SJCRH30 (cell line): ENCODE measurements at places on chromosomes 16 and 17. TPM values are rescaled to one million over a fixed set of nuclear protein-coding genes. Genes with fewer than 3 reads are reported as not detected.

Gene PLXDC1
- 0.06 TPM in 1 of 2 replicates, not detected in the other for total RNA-seq

Gene HS3ST3A1
- 22.2 and 27.3 TPM in 2 replicates for total RNA-seq

Gene APOBR
- total RNA-seq = not detected in 2 replicates

Gene TENT4B
- total RNA-seq = 9.6 and 12.4 TPM in 2 replicates

Gene CEP112
- total RNA-seq = 36.6 and 41.6 TPM in 2 replicates

DNA sequence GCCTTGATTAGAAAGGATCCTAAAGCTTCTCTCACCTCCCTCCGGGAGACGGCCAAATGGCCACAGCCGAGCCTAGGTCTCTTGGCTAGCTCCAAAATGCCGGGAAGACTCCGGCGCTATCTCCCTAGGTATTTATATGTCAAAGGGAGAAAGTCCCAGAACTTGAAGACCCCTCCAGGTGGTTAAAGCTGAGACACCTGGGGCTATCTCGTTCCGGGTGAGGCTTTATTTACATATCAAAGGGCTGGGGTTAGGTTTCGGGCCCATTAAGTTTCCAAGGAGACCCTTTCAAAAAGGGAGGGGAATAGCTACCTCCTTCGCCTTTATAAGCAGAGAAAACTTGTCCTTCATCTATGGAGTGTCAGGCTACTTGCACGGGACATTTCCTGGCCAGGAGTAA is 70.9 kb upstream of the KIFC3 start:
- DNase-seq = no peak

- DNase-seq = no peak
Measured at GRCh38 chr17:77434136-77435114, 293.7 kb downstream of the SEC14L1 start.

DNA sequence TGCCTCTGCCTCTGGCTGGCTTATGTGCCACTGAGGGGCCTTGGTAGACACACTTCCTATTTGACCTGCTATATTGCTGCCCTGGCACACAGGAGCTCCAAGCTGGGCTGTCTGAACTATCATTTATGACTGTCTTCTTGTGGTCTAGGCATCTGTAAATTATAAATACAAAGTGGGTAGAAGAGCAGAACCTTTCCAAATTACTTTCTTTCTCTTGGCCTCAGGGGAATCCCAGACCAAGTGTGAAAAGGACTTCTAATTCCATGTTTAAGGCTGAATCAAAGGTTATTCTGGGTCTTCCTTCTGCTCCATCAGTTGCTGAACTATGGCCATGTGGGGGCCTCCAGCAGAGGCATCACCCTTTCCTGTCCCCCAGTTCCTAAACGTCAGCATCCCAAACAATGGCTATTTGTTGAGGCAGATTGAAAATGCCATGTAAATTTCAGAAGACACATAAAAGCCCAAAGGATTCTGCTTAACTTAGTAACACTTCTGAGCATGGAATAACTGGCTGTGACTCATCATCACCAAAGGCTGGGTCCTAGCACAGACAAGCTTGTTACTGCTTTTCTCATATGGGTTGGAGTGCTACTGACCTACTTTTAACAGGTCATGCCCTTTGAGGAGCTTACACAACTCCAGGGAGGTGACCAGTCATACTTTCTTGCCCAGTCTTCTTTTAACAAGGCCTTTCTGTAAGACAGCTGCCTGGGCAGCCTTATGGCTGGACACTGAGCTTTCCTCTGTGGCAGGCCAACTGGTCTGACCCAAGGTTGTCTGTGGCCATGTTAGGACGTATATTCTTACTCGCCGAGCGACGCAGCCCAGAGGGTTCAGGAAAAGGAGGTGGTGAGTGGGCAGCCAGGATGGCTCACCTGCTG is 154.8 kb downstream of the VPS53 start:
- no peak for DNase-seq

- DNase-seq = no peak
Measured at GRCh38 chr16:47916266-47916665, 239.5 kb downstream of the ABCC12 start.

- peak; percentile 80 for DNase-seq
Measured at GRCh38 chr17:7351665-7352502, at the start of gene KCTD11. Gene KCTD11 (plus strand): TSS chr17:7352162.

- no peak for DNase-seq
Measured at GRCh38 chr16:81467815-81468214, 23.2 kb downstream of the CMIP start.
